ENCODE measurements at places on chromosomes 13 and 19.

DNA sequence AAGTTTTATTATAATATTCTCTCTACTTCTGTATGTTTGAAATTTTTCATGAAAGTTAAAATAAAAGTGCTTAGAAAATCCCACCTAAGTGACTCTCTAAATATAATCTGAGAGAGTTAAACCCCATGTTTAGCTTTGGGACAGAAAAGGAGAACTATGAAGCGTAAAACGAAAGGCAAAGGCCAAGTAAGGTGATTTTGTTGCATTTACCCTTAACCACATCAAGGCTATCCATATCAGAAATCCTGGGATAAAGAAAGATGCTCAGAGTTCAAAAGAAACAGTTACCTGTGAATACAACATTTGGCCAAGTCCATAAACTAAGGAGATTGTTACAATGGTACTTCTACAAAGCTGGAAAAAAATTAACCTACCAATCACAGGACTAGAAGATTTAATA lies 31.3 kb downstream of the UBL3 start:
- no peak for DNase-seq

DNA sequence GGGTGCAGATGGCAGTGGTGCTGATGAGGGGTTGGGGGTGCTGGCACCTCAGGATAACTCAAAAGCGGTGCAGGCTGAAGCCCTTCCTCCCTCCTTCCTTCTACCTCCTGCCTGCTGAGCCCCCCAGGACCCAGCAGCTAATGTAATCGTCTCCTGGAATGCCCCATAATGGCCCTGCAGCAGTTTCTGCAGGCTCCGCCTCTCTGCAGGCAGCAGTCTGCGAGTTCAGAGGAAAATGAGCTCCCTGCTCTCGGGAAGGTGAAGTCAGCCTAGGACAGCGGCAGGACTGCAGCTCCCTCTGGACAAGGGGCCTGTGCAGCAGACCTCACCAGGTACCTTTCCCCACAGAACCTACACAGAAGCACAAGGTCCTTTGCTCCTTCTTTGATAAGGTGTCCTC lies 130.9 kb downstream of the ZDHHC20 start:
- DNase-seq: no peak

- no peak for DNase-seq
These were observed 4.1 kb upstream of the CIRBP start for GRCh38 chr19:1264801-1265614.

- DNase-seq: no peak
These were observed 75.5 kb downstream of the STARD13 start for GRCh38 chr13:33210090-33210489.

- DNase-seq: peak; percentile 39
These were observed 15.8 kb upstream of the CLDN10 start for GRCh38 chr13:95536632-95537241.

DNA sequence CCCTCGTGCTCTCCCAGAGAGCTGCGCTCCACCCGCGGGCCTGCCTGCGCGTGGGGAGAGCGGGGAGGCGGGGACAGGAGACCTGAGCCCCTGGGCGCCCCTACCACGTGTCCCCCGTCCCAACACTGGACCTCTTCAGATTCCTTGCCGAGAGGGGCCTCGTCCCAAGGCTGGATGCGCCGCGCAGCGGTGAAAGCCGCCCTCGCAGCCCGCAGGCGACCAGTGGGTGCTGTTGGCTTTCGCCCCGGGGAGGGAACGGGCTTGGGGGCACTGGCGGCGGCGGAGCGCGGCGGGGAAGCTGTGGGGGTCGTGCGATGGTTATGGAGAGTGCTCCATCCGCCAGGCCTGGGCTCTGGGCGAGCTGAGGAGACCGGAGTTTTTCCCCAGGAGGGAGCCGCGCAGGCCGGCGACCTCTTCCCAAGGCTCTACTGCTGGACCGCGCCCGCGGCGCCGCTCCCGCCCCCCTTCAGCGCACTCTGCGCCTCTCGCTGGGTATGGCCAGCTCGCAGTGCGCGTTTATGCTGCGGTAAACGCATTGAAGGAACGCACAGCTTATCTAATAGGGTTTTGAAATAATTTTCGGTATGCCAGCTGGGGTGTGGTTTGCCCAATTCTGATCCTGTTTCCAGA lies 17.2 kb upstream of the RNF17 start:
- DNase-seq: no peak

DNA sequence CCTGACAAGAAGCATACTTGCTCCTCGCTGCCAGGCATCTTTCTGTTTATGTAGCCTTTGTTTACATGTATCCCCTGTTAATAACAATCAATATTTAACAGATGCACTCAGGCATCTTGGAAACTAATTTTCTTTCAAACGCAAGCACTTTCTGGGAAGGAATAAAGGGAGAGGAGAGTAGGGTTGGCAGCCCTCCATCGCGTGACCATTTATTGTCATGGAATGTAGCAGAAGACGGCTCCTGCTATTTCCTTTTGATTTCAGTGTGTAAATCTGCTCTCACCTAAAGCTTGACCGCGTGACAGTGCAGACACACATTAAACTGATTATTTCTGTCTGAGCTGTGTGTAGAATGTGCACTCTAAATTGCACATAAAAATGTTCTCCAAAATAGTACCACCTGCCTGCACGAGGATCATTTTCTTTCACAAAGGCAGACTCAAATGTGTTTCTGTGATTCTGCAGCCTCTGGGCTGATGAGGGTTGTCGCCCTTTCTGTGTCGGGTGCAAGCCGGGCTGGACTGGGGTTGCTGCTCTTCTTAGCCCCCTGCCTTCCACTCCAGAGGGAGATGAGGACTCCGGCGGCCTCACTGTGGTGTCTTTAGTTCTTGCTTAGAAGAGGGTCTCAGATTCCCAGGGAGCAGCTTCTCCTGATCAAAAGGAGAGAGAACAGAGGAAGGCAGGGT lies 223.5 kb upstream of the MAB21L1 start:
- DNase-seq: no peak

DNA sequence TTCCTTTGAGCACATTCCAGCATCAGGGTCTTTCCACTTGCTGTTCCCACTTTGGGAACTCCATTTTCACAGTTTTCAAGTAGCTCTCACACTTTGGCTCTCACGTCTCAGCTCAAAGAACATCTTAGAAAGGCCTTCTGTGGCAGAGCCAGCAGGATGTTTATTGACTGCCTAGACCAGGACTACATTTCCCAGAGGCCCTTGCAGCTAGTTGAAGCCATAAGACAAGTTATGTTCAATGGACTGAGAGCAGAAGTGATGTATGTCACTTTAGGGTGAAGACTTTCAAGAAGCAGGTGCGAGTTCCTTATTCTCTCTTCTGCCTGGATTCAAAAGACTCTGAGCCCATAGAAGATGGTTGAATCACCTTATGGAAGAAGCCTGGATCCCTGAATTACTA lies 4.3 kb upstream of the HAUS5 start:
- DNase-seq: no peak

- DNase-seq: no peak
These were observed 49.3 kb upstream of the GPR183 start for GRCh38 chr13:99356262-99357091.

DNA sequence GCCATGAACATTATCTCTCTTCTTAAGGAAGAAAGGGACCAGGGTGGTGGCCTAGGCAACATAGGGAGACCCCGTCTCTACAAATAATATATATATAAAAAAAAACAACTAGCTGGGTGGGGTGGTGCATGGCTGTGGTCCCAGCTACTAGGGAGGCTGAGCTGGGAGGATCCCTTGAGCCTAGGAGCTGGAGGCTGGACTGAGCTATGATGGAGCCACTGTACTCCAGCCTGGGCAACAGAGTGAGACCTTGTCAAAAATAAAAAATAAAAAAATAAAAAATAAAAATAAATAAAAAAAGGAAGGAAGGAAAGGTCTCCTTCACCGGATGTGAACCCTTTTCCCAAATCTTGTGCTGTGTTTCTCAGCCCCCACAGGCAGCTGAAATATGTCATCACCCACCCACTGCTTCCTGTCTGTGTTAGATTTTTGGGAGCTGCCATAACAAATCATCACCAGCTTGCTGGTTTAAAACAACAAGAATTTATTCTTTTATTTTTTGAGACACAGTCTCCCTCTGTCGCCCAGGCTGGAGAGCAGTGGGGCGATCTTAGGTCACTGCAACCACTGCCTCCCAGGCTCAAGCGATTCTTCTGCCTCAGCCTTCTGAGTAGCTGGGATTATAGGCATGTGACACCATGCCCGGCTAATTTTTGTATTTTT lies 9.5 kb upstream of the TSPAN16 start:
- no peak for DNase-seq

- no peak for DNase-seq
These were observed 2.6 kb upstream of the CYP4F11 start for GRCh38 chr19:15936950-15937349.

DNA sequence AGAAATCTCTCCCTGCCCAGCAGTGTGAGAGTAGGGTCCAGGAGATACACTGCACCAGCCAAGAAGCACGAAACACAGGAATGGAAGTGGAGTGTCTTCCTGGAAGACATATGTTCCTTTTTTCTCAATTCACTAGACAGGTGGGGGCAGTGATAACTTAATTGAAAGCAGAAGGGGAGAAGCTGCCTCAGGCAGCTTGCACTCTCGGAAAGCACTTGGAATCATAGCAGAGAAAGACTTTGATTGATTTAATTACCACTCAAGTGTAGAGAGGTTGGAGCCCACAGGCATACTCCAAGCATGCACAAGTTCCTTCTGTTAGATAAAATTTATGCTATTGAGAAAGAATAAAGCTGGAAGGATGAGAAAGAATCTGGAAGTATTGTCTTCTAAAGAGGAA lies 249.4 kb downstream of the SLITRK6 start:
- no peak for DNase-seq

DNA sequence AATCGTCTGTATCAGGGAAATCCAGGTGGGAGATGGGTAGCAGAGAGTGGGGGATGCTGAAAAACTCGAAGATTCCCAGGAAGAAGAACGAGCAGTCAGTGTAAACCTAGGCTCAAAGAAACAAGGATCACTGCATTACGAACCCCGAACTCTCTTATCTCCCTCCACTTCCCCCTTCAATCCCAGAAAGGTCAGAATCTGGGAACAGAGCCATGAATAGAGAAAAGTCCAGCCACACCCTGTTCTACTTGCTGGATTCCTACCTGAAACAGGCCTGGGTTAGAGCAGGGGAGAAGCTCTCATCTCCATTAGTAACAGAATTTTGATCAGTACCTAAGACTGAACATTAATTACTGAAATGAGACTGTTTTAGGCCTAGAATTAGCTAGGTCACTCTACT lies 24.4 kb downstream of the EPSTI1 start:
- no peak for DNase-seq

DNA sequence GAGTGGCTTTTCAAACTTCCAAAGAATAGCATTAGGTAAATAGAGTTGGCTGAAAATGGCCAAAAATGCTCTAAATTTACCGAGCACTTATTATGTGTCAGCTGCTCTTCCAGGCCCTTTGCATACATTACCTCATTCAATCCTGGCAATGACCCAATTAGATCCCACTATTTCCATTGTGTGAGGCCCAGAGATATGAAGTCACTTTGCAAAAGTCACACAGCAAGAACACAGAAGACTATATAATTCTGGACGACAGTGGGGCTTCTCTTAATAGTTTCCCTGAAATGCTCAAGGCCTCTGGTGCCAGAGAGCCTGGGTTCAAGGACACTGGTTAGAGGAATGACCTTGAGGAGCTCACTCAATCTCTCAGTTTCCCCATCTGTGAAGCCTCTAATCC lies 146.8 kb downstream of the IER2 start:
- no peak for DNase-seq

DNA sequence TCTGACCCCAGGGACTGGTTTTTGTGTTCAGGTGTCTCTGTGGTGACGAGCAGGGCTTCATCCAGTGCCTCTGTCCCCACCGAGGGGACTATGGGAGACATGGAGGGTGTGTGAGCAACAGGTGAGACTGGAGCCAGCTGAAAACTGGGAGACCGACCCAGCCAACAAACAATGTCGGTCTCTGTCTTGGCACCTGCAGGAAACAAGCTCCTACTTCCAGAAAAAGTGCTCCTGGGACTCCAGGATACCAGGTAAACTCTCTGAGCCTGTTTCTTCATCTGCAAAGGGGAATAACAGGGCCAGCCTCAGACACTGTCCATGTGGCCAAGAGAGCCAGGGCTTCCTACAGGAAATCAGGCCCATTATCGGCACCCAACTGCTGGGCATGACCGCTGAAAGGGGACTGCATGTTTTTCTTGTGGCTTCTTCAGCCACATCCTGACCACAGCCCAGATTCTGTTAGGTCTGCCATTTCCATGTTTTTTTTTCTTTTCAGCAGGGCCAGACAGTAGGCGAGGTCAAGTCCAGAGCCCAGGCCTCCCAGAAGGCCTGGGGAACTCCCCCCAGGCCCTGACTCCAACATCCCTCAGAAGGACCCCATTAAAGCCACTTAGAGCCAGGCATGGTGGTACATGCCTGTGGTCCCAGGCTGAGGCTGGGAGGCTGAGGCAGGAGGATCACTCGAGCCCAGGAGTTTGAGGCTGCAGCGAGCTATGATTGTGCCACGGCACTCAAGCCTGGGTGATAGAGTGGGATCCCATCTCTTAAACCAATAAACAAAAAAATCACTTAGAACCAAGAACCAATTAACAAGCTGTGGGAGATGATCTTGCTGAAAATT lies 836 bp upstream of the BST2 start:
- no peak for DNase-seq

- DNase-seq: no peak
These were observed 10.3 kb upstream of the STRN4 start for GRCh38 chr19:46756544-46756888.

- no peak for DNase-seq
These were observed 773.4 kb upstream of the SLITRK1 start for GRCh38 chr13:84655677-84656076.

DNA sequence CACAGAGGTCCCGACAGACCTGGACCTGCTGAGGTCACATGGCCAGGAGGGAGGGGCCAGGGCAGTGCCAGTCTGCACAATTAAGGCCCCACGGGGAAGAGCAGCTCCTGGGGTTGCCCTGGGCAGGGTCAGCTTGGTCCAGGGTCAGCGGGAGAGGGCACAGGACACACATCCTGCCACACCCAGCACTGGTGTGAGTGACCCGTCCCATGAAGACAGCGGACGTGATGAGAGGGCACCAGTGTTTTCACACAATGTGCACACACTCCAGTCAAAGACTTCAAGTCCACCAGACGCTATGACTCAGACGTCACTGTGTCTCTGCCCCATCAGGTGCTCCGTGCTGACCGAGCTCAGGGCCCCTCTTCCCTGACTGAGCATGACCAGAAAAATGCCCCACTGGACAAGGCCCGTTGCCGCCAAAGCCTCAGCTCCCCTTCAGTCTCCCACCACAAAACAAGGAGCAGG lies 4.2 kb downstream of the TMEM259 start:
- no peak for DNase-seq

GRCh38 chr13:49303533-49304252 lies 56.0 kb downstream of the CDADC1 start:
- no peak for DNase-seq

- peak; percentile 54 for DNase-seq
These were observed 11.6 kb upstream of the JUND start for GRCh38 chr19:18292810-18293641.

DNA sequence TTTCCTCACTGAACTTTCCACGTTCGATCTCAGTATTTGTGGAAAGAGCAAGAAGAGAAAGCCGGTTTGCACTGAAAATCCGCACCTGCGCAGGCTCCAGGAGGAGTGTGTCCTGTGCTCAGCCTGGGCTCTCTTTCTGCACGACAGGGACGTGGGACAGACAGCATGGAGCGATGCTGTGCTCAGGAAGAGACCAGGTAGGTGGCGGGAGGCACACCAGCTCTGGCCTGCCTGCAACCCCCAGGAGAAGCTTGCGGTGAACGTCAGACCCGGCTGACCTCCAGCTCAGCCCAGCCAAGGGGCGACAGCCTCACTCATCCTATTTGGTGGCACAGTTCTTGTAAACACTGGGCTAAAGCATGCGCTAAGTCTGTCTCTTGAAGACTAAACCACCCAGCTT lies 35.9 kb downstream of the NAXD start:
- no peak for DNase-seq

GRCh38 chr13:58908019-58908679 lies 1255.6 kb downstream of the DIAPH3 start:
- no peak for DNase-seq

Data from hippocampal formation (tissue), 2 donors.